ENCODE measurements at places on chromosomes 7 and 10.

DNA sequence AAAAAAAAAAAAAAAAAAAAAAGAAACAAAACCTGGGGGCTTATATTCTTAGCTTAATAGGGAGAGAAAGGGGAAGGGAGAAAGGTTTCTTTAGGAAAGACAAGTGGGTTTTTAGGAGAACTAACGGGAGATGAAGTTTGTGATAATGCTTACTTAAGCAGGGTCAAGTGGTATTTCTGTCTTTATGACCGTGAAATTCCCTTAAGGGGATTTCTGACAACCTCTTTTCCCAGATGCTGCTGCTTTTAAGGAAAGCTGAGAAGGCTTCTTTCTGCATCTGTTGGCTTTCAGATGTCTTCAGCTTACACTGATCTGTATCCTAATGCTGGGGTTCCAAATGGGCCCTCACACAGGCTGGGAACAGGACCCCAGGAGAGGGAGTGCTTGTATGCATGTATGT is 42.6 kb downstream of the ADAMTS14 start:
- DNase-seq: no peak

DNA sequence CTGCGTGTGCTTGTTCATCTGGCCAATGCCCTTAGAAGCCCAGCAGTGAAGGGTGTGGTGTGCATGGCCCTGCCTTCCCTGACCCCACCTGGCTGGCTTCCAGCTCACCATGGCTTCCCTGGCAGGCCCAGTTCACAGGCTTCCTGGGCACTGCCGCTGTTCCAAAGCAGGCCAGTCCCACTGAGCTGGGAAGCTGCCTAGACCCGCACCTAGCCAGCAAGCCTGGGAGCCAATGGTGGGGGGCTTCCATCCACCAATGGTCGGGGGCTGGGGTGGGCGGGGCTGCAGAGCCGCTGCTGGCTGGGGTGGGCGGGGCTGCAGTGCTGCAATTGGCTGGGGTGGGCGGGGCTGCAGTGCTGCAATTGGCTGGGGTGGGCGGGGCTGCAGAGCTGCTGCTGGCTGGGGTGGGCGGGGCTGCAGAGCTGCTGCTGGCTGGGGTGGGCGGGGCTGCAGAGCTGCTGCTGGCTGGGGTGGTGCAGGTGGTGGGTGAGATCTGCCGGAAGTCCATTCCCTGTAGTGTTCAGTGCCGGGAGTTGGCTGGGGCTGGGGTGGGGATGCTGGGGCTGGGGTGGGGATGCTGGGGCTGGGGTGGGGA is 12.4 kb downstream of the CALY start:
- no peak for DNase-seq

DNA sequence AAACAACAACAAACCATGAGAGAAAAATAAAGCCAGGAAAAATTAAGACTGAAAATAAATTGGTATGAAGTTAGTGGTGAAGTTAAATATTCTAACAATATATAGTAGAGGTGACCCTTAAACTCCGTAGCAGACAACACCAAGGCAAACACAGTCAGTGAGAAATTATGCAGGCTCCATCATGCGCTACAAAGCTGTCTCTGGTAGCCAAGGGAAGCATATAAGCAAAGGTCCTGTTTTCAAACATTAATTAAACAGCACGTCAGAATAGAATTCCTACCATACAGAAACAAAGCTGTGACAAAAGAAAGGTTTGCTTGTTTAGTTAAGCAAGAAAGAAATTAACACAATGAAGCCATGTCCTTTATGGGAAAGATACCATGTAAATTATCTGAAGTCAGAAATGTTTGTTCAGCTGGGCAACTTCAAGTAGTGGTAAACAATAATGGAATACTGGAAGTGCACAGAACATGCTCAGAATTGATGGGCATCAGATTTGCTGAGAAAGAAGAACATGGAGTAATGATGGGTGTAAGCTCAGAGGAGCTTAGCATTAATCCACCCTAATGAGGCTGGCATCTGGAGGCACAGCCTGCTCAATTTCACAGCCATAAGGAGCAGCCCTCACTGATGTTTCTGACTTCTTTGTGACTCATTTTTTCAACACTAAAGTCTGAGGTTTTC is 75.7 kb downstream of the IGF2BP3 start:
- no peak for DNase-seq

- DNase-seq: no peak
Measured at GRCh38 chr10:78360284-78360683, 326.6 kb downstream of the RPS24 start.

DNA sequence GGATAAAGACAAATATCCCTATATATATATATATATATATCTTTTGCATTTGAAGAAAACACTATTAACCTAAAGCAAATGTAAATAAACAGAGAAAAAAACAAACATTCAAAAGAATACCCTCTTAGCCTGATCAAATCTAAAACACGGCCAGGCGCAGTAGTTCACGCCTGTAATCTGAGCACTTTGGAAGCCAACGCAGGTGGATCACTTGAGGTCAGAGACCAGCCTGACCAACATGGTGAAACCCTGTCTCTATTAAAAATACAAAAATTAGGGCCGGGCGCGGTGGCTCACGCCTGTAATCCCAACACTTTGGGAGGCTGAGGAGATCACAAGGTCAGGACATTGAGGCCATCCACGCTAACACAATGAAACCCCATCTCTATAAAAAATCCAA is 9.2 kb downstream of the ANXA7 start:
- no peak for DNase-seq

- no peak for DNase-seq
Measured at GRCh38 chr7:5532536-5533335, 109.1 kb upstream of the TNRC18 start.

GRCh38 chr10:124730790-124731189 is 13.4 kb downstream of the FAM53B start:
- no peak for DNase-seq

DNA sequence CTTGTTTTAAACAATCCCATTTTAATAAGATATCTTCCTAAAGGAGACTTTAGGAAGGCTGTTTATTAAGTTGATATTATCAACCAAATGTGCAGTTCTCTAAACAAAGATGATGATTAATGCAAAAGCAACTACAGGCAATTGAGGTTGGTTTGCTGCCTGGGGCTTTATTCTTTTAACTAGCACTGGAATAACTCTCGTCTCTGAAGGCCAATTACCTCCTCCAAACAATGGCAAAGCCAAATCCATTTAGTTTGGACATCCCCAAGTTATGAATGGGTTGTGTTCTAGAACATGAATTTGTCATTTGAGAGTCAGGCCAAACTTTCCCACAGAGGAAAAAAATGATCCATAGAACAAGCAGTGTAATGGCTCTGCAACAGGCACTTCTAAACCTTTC is 114.1 kb downstream of the SLC16A9 start:
- no peak for DNase-seq

- no peak for DNase-seq
Measured at GRCh38 chr10:62511656-62512055, 137.5 kb downstream of the ZNF365 start.

- DNase-seq: no peak
Measured at GRCh38 chr10:15863733-15864132, 3.4 kb upstream of the MINDY3 start.

DNA sequence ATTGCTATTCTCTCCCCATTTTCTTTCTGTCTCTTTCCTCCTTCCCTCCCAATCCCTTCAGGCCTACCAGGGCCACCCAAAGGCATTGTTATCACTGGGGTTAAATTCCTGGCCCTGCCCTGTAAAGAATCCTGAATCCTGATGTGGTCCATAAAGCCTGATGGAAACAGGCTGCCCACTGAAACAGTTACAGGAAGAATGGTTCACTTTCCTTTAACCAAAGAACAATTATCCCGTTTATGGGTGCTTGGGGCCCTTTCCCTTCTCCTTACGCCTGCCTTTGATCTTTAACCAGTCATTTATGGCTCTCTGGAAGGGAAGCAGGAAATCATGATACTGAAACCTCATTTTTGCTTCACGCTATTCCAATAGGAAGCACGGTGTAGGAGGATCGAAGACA is 273.1 kb upstream of the NEBL start:
- DNase-seq: no peak

- DNase-seq: no peak
Measured at GRCh38 chr10:89921403-89921802, 220.0 kb downstream of the KIF20B start.

GRCh38 chr7:66099551-66100407 is 14.9 kb upstream of the CRCP start:
- peak; percentile 72 for DNase-seq

- DNase-seq: no peak
Measured at GRCh38 chr10:56139405-56139804, 221.7 kb downstream of the ZWINT start.

- peak; percentile 65 for DNase-seq
Measured at GRCh38 chr10:92699518-92700381, 10.0 kb downstream of the HHEX start.
